ENCODE measurements at places on chromosomes 4 and X. TPM values are rescaled to one million over a fixed set of nuclear protein-coding genes. Genes with fewer than 3 reads are reported as not detected.

The FBXO8 gene
- 33.1 TPM for total RNA-seq

The HMGB3 gene
- total RNA-seq = 8.2 TPM

The TEX13C gene
- total RNA-seq = not detected

The KIF4A gene
- total RNA-seq = 4.1 TPM

The ZNF157 gene
- total RNA-seq = 0.11 TPM

The ATOH1 gene
- total RNA-seq = not detected

The NOA1 gene
- 38.1 TPM for total RNA-seq

The GTPBP6 gene
- total RNA-seq = 29.4 TPM

The NMU gene
- total RNA-seq = not detected

The ASB5 gene
- total RNA-seq = not detected

The CXorf65 gene
- not detected for total RNA-seq

The TIGD4 gene
- total RNA-seq = under 0.01 TPM

The GUCY1A1 gene
- total RNA-seq = 171 TPM

The TRPC3 gene
- not detected for total RNA-seq

Data from placental epithelial cell (primary cell).